RWPE2 (cell line): ENCODE measurements at places on chromosomes 4 and X.

DNA sequence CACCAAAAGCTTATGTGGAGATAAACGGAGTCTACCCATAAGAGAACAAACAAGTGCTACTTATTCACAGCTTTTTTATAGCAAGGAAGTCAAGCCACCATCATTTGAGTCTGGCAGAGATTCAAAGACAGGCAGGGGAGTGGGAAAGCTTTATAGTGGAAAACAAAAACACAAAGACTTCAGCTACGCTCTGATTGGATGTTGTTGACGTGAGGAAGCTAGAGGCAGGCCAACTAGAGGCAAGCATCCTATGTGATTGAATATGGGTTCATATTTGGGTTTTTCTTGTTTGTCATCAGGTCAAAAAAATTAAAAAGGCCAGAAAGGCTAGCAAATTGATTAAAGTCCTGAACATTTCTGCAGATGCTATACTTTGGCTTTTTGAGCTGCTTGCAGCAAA, 719 bp upstream of the TCEAL4 start:
- DNase-seq = no peak

- DNase-seq = no peak
Observed at GRCh38 chr4:134024251-134024650, 177.3 kb downstream of the PABPC4L start.

GRCh38 chr4:74950200-74950599, 17.3 kb downstream of the PARM1 start:
- DNase-seq = no peak

- DNase-seq = no peak
Observed at GRCh38 chr4:185357733-185358440, 37.8 kb downstream of the LRP2BP start.

DNA sequence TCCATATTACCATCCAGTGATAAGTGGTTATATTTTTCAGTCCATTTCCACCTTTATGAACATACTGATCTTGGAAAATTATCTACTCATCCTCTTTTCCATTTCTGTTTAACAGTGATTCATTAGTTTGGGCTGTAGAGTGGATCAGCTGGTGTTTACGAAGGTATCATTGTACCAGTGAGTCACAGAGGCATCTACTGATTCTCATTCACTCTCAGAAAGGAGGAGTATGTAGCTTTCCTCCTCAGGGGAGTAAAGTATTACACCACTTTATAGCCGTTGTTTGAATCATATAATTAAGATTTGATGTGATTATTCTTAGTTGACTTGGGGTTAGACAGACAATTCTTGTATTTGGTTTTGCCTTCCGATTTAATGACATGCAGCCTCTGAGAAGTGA, 74.7 kb downstream of the GALNT7 start:
- no peak for DNase-seq

DNA sequence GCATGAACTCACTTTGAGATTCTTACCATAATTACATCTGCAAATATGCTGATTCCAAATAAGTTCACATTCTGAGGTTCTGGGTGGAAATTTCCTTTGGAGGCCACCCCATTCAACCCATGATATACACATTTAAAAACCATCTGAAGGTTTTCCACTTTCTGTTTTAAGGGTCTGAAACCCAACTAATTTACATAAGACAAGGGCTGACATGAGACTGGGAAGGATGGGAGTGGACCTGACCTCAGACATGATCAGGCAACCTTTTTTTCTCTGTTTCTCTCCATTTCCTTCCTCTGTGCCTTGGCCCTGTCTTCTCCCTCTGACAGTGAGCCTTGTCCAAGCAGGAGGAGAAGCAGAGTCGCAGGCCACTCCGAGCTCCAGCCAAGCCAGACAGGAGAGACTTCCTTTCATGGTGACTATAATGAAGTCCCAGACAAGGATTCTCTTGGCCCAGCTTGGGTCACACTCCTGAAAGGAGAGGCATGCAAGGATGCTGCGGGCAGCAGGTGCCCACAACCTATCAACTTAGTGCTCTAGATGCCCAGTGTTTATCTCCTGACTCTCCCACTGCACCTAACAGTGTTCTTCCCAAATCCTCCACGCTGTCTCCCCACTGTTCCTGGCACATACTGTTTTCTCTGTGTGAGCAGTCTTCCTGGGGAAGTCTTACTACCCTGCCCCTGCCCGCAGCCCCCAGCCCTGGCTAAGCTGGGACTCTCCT, 39.9 kb downstream of the MSX1 start:
- DNase-seq = no peak

- no peak for DNase-seq
Observed at GRCh38 chrX:108699368-108699767, 37.0 kb downstream of the IRS4 start.

GRCh38 chr4:148332486-148332885, 109.7 kb downstream of the NR3C2 start:
- no peak for DNase-seq

DNA sequence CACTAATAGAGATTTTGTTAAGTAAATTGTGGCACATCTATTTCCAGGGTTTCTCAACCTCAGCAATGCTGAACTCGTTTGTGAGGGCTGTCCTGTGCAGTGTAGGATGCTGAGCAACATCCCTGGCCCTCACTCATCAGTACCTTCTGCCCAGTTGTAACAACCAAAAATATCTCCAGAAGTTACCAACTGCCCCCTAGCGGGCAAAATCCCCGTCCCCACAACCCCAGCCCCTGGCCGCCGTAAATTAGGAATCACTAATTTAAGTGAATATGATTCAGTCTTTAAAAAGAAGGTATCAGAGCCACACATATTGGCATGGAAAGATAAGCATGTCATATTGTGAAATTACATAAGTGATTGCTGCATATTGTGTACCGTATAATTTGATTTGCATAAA, 123.4 kb downstream of the ASB9 start:
- no peak for DNase-seq

DNA sequence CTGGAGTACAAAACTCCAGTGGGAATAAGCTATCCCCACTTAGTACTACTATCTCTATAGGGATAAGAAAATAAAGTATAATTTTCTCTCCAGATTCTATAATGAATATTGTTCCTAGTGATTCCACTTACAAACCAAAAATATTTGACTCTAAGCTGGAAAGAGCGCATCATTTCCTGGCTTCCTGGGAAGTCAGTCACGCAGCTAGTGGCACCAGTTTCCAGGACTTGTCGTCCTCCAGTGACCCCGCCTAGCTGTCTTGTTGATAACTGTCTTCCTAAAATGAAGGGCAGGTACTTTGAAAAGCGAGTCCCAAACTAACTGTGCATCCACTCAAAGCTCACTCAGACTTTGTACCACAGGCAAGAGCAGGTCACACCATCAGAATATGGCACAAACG, 39.3 kb downstream of the LNX1 start:
- no peak for DNase-seq

DNA sequence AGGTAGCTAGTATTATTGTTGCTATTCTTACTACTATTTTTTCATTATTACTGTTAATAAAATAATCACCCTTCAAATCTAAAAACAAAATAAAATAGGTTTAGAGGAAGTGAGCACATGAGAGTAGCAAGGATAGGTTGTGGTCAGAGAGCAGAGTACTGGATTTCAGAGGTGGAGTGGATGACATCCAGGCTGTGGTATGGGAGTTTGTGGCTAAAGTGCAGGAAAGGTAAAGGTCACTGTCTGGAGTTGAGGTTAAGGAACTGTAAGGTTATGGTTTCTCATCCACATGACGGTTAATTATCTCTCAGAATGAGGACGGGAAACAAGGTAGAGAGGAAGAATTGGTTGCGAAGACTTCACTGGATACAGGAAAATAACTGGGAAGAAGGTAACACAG, 27.7 kb downstream of the STEEP1 start:
- no peak for DNase-seq

GRCh38 chrX:132561483-132561882, 72.6 kb upstream of the MBNL3 start:
- no peak for DNase-seq

GRCh38 chr4:57443308-57443707, 333.1 kb upstream of the IGFBP7 start:
- DNase-seq = no peak

DNA sequence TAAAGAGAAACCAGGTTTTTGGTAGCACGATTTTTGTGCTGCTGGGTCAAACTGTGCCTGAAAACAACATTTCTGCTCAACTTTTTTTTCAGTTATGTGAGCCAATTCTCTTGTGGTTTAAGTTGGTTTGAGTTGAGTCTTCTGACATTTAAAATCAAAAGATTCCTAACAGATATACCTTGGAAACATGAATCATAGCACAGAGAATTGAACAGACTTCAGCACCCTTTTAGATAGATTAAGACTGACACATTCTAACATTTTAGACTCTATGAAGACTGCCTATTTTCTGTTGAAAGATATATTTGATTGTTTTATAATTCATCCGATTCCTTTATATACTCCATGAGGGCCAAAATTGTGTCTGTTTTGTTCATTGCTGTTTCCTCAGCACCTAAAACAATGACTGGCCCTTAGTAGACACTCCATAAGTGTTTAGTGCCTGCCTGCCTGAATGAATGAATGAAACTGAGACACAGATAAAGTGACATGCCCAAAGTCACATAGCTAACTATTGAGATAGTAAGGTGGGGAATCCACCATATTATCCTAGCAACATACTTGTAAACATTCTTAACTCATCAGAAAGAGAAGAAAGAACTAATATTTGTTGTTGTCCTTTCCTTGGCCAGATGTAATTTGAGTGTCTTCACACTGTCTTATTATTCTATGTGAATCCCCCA, 624.0 kb downstream of the MID1IP1 start:
- no peak for DNase-seq

GRCh38 chr4:79679859-79680258, 271.8 kb upstream of the GK2 start:
- DNase-seq = no peak

DNA sequence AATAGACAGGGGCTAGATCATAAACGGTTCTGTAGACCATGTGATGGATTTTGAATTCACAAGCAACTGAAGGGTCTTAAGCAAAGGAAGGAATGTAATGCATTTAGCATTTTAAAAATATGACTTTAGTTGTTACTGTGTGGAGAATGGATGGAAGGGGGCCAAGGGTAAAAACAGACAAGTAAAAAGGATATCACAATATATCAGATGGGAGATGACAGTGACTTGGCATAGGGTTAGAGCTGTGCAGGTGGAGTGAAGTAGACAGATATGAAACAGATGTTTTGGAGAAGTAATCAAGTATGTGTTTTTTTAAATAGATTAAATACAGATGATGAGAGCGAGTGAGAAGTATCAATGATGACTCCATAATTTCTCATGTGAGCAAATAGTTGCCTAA, 1116.0 kb upstream of the TENM3 start:
- no peak for DNase-seq

DNA sequence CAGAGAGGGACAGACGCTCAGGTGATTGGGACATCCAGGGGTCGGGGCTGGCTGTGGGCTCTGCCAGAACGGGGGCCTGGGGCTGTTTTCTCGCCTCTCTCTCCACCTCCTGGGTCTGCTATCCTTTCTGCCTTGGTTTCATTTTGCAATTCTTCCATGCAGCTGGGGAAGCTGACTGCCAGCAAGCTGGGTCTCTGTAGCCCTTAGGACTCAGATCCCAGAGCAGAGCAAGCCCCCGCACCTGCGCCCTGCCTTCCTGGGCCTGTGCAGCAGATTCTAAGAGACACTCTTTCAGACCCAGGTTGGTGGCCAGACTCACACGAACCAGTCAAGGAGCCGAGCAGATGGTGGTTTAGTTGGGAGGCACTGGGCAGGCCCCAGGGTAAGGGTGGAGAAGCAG, 59.1 kb upstream of the GRPEL1 start:
- DNase-seq = no peak

- DNase-seq = no peak
Observed at GRCh38 chr4:106316773-106317409, 541 bp downstream of the AIMP1 start.

DNA sequence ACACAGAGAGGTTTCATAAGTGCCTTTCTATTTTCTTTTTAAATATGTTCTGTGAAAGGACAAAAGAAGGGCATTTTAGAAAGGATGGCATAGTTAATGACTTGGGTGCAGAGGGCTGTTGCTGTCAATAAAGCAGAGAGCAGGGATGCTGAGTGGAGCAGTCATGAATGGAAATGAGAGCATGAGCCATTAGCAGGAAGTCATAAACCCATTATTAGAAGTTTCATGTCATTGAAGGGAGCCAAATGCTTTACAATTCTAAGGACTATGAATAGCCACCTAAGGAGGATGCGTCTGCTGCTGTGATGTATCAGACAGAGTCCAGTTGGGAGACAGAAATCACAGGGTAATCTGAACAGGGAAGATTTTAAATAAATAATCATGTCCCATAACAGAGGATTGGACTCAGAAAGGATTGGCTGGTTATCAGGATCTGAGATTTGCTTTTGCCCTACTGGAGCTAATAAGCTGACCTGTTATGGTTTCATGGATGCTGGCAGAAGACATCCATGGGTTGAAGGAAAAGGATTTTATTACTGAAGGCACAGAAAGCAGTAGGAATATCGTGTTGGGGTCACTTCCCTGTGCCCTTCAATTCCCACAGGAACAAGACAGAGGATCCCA, 47.5 kb upstream of the WDR19 start:
- no peak for DNase-seq

DNA sequence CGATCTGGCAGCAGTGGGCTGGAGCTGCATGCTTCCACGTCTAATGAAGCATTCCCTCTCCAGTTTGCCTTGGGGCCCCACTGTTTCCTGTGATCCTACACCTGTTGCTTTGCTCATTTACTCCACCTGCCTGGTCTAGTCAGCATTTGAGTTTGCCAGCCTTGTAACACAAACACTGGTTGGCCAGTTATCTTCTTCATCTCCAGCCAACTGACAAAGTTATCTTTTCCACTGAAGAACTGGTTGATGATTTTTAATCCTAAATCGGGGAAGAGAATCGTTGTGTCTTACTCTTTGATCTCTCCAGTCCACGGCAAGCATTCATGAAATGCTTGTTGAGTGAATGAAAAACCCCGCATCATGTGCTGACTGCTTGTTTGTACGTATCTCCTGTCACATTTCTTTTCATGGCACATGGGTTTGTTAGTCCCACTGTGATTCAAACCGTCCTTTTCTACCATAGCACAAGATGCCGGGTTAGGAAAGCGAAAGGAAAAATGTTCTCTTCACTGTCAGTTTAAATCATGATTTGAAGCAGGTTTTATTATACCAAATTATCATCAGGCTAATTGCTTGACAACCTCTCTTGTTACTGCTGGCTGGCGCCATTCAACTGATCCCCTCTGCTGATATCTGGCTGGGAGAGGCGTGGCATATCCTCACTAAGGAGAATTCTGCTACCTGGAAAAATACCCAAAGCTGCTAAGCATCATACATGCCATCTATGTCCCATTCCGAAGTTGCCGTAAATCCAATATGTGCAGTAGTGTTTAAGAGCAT, 144.8 kb downstream of the SHROOM3 start:
- DNase-seq = no peak

DNA sequence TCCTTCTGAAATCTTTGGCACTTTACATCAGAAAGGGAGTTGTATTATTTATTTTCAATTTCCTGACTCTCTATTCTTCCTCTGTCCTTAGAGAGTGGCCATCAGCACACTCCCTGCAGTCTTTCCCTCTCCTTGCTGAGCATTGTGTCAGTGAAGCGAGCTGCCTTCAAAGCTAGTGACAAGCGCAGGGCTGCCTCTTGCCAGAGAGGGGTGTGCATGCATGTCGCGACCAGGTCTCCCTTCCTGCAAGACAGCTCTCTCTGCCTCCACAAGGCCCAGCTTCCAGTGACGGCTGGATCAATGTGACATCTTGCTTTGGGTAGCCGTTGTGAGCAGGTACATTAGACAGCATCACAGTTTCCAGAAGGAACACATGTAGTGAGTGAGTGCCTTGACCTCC, 810.9 kb upstream of the TENM3 start:
- DNase-seq = no peak

- no peak for DNase-seq
Observed at GRCh38 chrX:42577936-42578470, 200.0 kb downstream of the PPP1R2C start.

- DNase-seq = no peak
Observed at GRCh38 chr4:110636680-110637407, 14.0 kb upstream of the PITX2 start.
